ENCODE measurements at places on chromosomes 13 and 19. TPM values are rescaled to one million over a fixed set of nuclear protein-coding genes. Genes with fewer than 3 reads are reported as not detected.

DNA sequence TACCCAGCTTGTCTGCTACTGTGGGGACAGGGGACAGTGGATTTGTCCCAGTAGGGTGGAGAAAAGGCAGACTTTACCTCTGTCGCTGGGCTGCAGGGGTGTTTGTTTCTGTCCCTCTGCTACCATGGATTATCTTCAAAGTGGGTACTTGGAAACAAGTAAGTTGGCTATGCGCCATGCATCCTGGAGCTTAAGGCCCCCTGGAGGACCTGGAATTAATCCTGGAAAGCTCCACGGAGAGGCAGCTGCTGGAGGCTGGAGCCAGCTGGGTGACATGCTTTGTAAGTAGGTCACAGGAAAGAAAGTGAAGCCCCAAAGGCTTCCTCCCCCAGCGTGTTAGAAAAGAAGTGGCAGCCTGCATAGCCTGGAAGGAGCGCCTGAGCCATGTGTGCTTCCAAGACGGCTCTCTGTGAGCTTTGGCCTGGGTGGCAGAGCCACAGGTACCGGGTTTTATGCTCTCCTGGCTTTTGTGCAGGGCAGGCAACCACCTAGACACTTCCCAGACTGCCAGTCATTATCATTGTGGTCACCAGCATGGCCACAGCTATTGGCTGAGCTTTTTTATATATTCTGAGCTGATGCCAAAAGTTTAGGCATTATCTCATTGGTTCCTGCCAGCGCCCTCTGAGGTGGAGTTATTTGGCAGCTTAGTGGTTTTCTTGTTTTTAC, 9.5 kb downstream of the B3GLCT start:
- DNase-seq, result no peak

DNA sequence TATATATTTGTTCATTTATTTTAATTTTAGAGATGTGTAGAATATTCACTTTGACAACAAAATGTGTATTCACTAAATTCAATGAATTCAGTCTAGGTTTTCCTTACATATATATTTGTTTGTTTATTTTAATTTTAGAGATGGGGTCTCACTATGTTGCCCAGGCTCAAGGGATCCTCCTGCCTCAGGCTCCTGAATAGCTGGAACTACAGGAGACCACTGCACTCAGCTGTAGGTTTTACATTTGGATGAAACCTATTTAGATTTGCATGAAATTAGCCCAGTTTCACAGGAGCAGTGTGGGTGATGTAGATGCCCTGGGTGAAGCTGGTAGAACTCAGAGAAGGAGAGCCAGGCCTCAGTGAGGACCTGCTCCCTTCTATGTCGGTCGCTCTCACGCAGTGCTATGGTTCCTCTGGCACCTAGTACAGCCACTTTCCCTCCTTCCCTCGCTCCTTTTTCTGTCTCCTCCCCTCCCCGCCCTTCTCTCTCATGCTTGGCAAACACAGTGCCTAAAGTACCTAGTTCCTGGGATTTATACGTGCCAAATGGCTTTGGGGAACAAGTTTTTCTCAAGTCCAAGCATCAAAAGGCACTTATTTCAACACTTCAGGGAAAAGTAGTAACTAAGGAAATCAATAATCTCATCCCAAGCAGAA, 14.7 kb upstream of the HMGB1 start:
- no peak for DNase-seq

GRCh38 chr13:27919659-27919933, 204 bp upstream of the PDX1 start:
- no peak for DNase-seq

- DNase-seq, result no peak
These were observed 8.4 kb downstream of the PCDH9 start for GRCh38 chr13:67221630-67222226.

DNA sequence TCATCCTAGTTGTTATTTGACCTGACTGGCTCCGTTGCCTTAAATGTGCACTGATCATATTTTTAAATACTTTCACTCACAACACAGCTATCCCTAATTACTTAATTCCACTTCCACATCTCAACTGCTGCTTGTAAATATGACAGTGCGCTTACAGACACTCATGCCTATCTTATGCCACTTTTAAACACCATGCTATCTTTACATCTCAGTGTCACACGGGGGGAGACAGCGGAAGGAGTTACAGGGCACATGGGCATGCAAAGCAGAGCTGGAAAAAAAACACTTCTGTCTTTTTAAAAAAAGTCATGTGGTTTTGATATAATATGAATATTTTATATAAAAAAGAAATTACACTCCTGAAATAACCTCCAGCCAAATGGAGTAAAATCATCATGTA, 44.1 kb downstream of the SMAD9 start:
- no peak for DNase-seq

- no peak for DNase-seq
These were observed 114.2 kb upstream of the CLDN10 start for GRCh38 chr13:95438297-95438696.

DNA sequence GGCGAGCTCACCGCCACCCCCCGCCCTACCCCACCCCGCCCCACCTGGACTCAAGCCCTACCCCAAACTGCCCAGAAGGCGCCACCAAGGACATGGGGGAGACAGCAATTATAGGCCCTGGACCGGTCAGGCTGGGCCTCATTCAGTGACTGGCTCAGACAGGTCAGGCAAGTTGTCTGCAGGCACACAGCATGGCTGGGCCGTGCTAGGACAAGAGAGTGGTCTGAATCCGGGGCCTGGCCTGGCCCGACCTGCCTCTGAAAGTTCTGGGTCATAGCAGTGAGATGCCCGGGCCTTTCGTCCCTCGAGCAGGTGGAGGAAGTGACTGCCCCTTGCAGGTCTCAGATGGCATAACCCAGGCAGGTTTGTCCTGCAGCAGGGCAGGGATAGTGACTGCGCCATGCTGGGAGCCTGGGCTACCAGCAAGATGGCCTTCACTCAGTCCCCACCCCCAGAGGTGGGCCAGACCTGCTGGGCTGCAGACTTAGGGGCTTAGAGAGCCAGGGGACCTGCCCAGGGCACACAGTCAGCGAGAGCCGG, 21.0 kb downstream of the COMP start:
- DNase-seq, result no peak

GRCh38 chr13:71864986-71865873, 1.8 kb downstream of the DACH1 start:
- DNase-seq, result no peak

- no peak for DNase-seq
These were observed 88.7 kb downstream of the SCGB2B2 start for GRCh38 chr19:34588249-34588648.

GRCh38 chr19:50547385-50548190, 20.6 kb downstream of the LRRC4B start:
- no peak for DNase-seq

DNA sequence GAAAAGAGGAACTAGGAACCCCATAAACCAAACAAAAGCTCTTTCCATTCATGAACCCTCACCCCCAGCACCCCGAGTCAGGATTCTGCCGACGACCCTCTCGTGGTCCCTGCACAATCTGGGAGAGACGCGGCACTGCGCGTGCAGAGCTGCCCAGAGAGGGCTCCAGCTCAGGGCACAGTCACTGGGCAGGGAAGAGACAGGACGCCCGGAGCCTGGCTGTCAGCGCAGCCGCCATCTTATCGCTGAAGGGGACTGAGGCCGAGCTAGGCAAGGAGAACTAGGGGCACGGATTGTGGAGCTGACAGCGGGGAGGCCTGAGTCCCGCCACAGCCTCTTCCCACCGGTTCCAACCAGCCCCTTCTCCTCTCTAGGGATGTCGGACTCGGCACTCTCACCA, 349 bp downstream of the ZNF98 start:
- DNase-seq, result no peak

GRCh38 chr13:88908961-88909441, 1237.8 kb downstream of the SLITRK5 start:
- no peak for DNase-seq

GRCh38 chr19:6021878-6022569, 44.1 kb upstream of the RANBP3 start:
- peak; percentile 66 for DNase-seq

DNA sequence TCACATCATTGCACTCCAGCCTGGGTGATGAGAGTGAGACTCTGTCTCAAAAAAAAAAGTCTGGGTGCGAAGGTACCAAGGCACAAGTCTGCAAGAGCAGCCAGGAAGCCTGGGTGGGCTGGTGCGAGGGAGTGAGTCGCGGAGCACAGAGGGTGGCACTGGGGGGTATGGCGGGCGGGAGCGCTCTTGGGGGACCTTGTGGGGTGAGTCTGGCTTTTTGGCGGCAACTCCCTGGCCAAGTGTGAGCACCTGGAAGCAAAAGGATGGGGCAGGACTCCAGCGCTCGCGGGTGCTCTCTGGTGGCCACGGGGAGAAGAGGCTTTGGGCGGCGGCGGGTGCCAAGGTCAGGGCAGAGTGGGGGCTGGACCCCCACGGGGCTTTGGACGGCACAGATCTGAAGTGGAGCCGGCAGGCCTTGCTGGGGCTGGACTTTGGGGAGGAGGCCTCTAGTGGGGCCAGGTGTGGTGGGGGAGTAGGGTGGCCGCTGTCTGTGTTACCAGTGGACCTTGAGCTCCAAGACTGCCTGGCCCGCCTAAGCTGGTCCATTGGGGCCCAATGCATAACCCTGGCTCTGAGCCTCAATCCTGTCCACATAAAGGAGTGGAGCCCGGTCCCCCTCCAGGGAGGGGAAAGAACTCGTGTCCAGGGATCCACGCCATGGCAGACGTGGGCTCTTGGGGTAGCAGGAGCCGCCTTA, 1.6 kb downstream of the P2RY11 start:
- DNase-seq, result peak; percentile 65

Gene CATSPERD
- not detected for total RNA-seq

Gene AMH
- 2.9 TPM for total RNA-seq

Gene ZNF793
- 4.5 TPM for total RNA-seq

Gene BCAM
- total RNA-seq, result 0.31 TPM

Gene AKT1S1
- 34.4 TPM for total RNA-seq

Gene CPB2
- total RNA-seq, result not detected

Gene COMP
- total RNA-seq, result not detected

Gene U2AF2
- 270 TPM for total RNA-seq

Gene FPR3
- total RNA-seq, result not detected

Gene CGB8
- not detected for total RNA-seq

Gene ZNF726
- 24.4 TPM for total RNA-seq

Gene SWSAP1
- total RNA-seq, result 1.9 TPM
